ENCODE measurements at places on chromosomes 4 and X.

GRCh38 chr4:149161247-149161646, 654.4 kb downstream of the IQCM start:
- no peak for DNase-seq

DNA sequence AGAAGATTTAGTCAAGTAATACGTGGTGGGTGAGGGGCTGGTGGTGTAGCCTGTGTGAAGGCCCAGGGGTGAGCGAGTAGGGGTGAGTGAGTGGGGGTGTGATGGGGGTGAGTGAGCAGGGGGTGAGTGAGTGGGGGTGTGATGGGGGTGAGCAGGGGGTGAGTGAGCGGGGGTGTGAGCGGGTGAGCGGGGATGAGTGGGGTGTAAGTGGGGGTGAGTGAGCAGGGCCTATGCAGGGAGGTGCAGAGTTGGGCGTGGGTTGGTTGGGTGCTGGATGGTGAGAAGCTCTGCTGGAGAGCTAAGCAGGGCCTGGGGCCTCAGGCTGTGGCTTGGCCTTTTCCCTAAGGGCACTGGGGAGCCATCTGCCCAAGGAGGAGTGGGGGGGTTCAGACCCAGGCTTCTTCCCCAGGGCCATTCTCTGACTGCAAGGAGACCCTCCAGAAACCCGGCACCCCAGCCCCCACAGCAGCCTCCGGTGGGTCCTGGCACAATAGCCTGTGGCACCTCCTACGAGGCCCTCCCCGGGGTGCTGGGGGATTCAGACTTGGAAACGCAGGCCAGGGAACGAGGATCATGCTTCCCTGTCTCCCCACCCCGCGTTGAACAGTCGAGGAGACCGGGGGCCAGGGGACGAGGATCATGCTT, 30.4 kb downstream of the SH3TC1 start:
- DNase-seq, result no peak

DNA sequence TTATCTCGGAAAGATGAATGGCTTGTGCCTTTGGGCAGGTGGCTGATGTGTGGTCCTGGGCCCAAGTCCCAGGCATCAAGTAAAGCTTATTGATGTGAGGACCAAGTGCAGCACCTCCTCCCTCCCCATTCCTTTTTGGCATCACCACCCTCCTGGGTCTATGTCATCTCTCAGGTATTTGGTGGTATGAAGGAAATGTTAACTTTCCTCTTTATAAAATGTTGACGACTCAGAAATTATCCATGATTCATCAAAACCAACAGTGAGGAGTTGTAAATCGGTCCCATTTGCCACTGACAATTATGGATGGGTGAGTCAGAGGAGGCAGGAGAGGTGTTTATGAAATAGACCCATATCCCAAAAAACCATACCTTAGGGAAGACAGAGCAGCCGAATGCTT, 229.4 kb upstream of the GATB start:
- DNase-seq, result no peak

DNA sequence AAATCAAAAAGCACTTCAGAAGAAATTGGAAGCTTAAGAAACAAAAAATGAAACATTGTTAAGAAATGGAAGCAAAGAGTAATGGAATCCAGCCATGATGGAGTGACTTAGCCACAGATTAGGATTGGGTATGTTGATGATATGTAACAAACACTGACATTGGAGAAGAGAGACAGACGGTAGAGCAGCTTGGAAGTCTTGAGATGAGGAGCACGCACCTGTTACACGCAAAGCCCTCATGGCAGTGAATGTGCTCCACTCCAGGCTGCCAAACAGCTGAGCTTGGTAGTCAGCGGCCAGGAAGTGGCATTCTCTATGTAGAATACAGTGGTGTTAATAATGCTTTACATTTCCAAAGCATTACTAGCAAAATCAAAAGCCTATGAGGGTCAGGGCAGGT, 56.9 kb upstream of the GPRIN3 start:
- no peak for DNase-seq

- DNase-seq, result no peak
Observed at GRCh38 chrX:41406201-41406600, 40.9 kb upstream of the NYX start.

GRCh38 chr4:17688011-17688441, 73.6 kb downstream of the MED28 start:
- DNase-seq, result no peak

- DNase-seq, result no peak
Observed at GRCh38 chr4:123300222-123301039, 96.2 kb upstream of the SPRY1 start.

- DNase-seq, result no peak
Observed at GRCh38 chrX:148632444-148632843, 132.0 kb downstream of the AFF2 start.

DNA sequence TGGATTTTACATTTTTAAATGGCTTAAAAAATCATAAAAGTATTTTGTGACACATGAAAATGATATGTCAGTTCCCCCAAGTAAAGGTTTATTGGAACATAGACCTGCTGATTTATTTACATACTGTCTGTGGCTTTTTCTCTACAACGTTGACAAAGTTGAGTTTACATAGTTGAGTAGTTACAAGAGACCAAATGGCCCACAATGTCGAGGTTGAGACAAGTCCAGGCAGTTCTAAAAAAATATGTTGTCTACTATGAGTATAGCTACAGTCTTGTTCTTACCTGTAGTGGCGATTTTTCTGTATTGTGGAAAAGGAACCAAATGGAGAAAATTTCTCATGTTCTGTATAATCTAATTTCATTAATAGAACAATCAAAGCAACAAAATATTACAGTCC, 163.2 kb downstream of the FRAS1 start:
- no peak for DNase-seq

DNA sequence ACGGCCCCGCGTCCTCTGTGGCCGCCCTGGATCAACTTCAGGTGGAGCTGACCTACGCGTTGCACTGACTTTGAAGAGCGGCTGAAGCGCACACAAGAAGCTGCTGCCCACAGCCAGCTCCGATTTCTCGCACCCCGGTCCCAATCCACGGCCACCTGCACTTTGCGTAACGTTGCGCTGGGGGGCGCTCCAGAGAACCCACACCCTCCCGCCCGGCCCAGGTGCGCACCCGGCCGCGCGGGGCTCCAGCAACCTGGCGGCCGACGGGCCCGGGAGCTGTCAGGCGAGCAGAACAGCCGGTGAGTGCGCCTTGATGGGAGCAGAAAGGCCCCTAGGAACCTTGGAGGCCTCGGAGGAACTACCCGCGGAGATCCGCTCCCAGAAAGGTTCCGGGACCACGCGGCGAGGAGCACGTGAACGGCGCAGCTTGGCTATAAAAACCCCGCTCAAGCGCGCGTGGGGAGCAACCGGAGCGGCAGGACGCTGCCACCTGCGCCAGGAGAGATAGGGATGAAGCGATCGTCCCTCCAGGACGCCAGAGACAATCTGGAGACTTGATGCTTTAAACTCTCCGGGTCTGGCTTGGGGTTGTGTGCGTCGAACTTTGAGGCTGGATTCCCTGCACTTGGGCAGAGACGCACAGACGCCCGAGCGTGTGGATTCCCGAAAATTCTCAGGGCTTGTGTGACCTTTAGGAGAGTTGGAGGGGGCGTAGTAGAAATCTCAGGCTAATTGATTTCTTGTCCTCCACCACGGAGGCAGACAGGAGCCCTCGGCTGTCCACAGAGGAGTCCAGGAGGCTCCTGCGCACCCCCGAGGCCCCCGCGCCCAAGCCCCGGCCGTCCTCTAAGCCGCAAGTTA, 591 bp upstream of the NWD2 start:
- no peak for DNase-seq

GRCh38 chrX:72141372-72142004, 9.8 kb upstream of the RTL5 start:
- no peak for DNase-seq

DNA sequence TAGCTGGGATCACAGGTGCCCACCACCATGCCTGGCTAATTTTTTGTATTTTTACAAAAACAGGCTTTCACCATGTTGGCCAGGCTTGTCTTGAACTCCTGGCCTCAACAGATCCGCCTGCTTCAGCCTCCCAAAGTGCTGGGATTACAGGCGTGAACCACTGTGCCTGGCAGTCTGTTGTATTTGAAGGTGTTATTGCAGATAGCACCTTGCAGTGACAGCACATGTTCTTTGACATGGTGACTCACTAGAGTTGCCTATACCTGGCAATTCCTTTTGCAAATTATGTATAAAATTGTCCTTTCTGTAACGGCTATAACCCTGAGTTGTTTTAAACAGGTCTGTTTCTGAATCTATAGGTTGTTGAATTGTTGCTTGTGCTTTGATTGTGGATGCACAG, 7.9 kb downstream of the OGT start:
- no peak for DNase-seq

- no peak for DNase-seq
Observed at GRCh38 chrX:22397566-22397965, 124.9 kb downstream of the CBLL2 start.

All from left kidney (tissue), 8 donors.